ENCODE measurements at places on chromosomes 7 and 10. TPM values are rescaled to one million over a fixed set of nuclear protein-coding genes. Genes with fewer than 3 reads are reported as not detected.

LIPF gene
- total RNA-seq: not detected

COL1A2 gene
- total RNA-seq: not detected

PPP1R17 gene
- not detected for total RNA-seq

LDB3 gene
- total RNA-seq: 0.23 TPM

ZDHHC6 gene
- total RNA-seq: 25.9 TPM

ST8SIA6 gene
- total RNA-seq: 0.52 TPM

CEP55 gene
- 25.2 TPM for total RNA-seq

FXYD4 gene
- total RNA-seq: not detected

TRIL gene
- not detected for total RNA-seq

LYZL1 gene
- not detected for total RNA-seq

MSRB2 gene
- total RNA-seq: 19.0 TPM
